Ascending aorta (tissue), 2 donors: ENCODE measurements at places on chromosomes 6 and 20.

DNA sequence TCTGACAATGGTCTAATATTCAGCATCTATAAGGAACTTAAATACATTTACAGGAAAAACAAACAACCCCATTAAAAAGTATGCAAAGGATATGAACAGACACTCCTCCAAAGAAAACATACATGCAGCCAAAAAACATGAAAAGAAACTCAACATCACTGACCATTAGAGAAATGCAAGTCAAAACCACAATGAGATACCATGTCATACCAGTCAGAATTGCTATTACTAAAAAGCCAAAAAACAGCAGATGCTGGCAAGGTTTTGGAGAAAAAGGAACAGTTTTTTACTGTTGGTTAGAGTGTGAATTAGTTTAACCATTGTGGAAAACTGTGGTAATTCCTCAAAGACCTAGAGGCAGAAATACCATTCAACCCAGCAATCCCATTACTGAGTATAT, 339.0 kb upstream of the ADGRB3 start:
- DNase-seq, result no peak

DNA sequence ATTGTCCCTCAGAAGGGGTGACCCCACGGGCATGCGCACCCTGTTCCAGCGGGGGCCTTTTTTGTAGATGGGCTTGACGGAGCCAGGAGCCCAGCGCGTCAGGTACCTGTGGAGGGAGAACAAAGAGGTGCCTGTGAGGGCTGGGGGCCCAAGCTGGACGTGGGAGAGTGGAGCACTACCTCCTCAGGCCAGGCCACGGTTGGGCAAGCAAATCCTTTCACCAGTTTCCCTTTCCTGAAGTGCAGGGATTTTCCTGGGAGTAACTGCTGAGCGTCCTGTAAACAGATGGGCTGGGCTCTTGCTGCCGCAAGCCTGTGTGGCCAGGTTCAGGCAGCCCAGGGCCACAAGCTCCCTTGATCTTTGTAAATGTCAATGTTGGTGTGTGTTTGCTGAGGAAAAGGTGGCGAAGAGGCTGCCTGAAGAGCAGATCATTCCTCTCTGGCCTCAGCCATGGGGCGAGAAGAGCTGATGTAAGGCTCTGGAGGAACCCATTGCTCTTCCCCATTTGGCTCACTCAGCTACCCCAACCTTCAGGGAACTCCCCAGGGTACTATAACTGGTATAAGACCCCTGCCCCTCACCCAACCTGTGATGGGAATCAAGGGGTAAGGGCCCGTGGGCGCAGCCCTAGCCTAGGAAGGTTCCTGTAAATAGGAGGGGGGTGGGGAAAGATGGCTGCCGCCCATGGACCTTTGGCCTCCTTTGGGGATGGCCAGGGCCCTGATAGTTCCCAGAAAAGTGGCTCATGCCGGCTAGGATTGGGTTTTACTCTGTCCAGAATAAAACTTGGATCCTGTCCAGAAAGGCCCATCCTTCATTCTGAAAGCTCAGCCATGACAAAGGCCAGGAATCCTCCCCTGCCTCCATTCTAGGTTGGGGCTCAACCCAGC, 15.5 kb downstream of the MRPS18A start:
- no peak for DNase-seq

DNA sequence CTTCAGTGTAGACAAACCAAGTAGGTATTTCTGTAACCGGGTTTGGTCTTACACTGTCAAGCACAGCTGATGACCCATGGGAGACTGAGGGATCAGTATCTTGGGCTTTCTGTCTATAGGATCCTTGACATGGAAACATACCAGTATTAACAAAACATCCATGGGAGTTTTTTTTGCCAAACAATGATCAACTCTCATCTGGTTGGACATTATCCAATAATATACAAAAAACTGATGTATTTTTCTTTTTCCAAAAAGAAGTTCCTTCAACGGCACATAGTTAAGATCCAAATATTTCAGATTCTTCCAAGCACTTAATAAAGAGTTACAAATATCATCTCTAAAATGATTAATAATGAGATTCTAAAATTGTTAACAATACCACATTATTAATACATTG, 459.9 kb downstream of the PRKN start:
- DNase-seq, result no peak

GRCh38 chr20:47597090-47597489, 95.4 kb downstream of the NCOA3 start:
- no peak for DNase-seq

DNA sequence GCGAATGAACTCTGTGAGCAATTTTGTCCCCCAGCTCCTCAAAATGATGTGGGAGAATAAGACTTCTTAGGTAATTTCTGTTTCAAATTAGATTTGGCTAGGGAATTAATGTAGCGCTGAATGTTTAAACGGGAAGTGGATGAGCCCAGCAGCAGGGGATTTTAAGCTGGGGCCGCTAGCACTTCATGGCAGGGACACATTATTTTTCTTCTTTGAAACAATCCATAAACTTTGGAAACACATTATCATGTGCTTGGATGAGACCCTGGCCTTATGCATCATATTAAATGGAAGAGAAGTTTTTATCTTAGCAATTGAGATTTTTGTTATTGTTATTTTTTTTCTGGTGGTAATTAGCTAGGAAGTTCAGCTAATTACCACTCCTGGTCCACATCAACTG, 74.2 kb upstream of the FUCA2 start:
- no peak for DNase-seq

GRCh38 chr6:142845143-142845571, 99.8 kb downstream of the HIVEP2 start:
- DNase-seq, result no peak

DNA sequence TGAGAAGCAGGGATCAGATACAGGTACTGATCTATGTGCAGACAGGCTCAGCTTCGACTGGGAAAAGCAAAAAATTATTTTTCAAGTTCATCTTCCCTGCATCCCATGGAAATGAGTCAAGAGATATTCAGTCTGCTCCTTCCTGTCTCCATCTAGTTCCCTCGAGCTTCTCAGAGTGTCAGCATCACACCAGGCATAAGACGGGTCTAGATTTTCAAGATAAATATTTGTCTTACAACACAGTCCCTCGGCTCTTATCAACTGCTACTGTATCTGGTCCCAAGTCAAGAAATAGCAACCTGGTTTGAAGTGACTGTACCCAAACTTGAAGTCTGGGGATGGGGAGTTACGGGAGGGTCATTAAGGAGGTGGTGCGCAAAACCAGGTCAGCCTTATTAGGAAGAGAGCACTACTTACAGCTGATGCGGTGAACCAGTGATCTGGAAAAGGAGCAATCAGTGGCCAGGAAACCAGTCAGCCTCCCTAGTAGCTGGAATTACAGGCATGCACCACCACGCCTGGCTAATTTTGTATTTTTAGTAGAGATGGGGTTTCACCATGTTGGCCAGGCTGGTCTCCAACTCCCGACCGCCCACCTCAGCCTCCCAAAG, 29.7 kb downstream of the ZMYND8 start:
- DNase-seq, result no peak

GRCh38 chr6:121847806-121848522, 412.5 kb downstream of the GJA1 start:
- DNase-seq, result no peak

- no peak for DNase-seq
Measured at GRCh38 chr6:47061309-47062300, 19.5 kb upstream of the ADGRF1 start.

- DNase-seq, result no peak
Measured at GRCh38 chr20:56202493-56203077, 45.9 kb upstream of the MC3R start.

DNA sequence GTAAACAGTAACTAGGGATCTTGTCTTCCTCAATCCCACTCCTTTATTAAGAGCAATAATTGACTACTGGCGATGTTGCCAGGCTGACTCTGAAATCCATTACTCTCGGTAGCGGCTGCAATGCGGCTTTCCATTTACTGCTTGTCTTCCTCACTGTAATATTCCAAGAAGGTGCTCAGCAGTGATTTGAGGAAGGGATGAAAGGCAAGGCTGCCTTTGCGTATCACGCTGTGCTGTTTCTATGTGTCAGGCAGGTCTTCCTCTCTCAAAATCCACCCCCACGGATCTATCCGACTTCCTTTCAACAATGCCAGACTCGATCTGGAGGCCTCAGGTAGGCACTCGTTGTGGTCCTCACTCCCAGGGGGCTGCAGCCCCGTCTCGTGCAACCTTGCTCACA, 261.4 kb upstream of the CDH4 start:
- no peak for DNase-seq
